GM18507 (cell line): ENCODE measurements at places on chromosomes 1 and 21.

DNA sequence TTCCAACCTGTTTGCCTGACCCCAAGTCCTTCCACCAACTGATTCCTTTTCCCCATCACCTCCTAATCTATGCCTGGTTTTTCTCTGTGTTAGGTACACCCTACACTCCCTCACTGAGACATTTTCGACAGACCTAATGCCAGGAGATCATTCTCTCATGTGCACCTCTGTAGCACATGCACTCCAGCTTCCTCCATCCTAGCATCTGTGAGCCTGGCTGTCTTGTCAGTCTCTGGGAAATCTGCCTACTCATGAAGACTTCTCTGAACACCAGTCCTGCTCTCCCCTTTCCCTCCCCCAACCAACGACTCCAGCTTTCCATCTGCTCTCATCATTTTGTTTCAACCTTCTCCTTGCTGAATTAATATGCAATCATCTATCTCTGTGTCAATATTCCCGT lies 987 bp downstream of the MED8 start:
- DNase-seq = no peak

- DNase-seq = no peak
Observed at GRCh38 chr21:36846631-36847030, 119.8 kb downstream of the HLCS start.

- DNase-seq = no peak
Observed at GRCh38 chr21:38756746-38757145, 49.0 kb upstream of the ETS2 start.

- no peak for DNase-seq
Observed at GRCh38 chr1:70536708-70537366, 125.8 kb downstream of the CTH start.
